Activated CD4-positive, alpha-beta T cell treated with anti-CD3 and anti-CD28 coated beads, Interleukin-2, amount 10 ng/mL, durations not matched to agents 7 days and 5 days (primary cell): ENCODE measurements at places on chromosomes 11 and 22. TPM values are rescaled to one million over a fixed set of nuclear protein-coding genes. Genes with fewer than 3 reads are reported as not detected.

The CCDC134 gene
- total RNA-seq, result 21.0 TPM

The TENM4 gene
- total RNA-seq, result not detected

The TCN2 gene
- total RNA-seq, result 0.32 TPM

The RASL10A gene
- total RNA-seq, result 0.92 TPM

The NCR3LG1 gene
- total RNA-seq, result 0.42 TPM

The PHLDA2 gene
- total RNA-seq, result 0.35 TPM

The OR8G1 gene
- not detected for total RNA-seq

The HTR3B gene
- not detected for total RNA-seq
